ENCODE measurements at places on chromosomes 3 and 15.
A peak's percentile ranks its signal among the peaks of the same experiment; 100 is the strongest.

GRCh38 chr3:124777762-124778470 is 47.7 kb downstream of the UMPS start:
- DNase-seq = no peak

- DNase-seq = no peak
Measured at GRCh38 chr15:36970522-36970921, 129.8 kb downstream of the MEIS2 start.

GRCh38 chr3:119700269-119700919 is 2.4 kb upstream of the CFAP91 start:
- peak; percentile 60 for DNase-seq

DNA sequence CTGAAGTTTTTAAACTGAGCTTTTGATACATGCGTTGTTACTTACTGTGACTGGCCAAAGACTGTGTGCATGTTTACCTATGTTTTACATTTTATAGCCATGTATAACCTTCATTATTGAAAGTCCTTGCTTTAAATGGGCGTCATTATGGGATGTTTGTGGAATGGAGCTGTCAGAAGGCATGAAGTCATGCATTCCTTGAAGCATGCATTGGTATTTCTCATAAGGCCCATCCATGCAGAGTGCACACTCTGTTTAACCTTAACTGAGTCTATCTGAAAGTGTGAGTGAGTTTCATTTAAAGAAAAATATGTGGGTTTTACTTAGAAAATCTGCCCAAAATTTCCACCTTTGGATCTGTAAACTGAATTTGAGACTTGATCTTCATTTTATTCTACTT is 51.1 kb downstream of the PSMD6 start:
- DNase-seq = no peak

- no peak for DNase-seq
Measured at GRCh38 chr3:134002306-134002705, 27.4 kb downstream of the SLCO2A1 start.

GRCh38 chr3:89964347-89964746 is 856.9 kb downstream of the EPHA3 start:
- DNase-seq = no peak

- no peak for DNase-seq
Measured at GRCh38 chr3:55160241-55160983, 232.6 kb upstream of the LRTM1 start.

DNA sequence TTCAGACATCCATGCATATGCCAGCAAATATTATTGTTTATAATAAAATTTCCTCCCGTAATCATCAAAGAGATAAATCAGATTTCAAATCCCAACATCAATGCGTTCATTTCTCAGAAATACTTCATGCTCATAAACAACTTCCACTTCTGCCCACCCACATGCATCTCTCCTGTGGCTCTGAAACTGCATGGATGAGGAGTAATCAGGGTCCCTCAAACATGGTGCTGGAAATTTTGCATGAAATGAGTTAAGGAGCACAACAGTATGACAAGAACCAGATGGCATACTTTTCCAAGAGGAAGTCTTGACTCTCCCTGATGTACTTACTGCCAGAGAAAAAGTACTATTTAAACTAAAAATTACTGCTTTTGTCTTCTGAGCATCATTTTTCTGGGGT is 26.9 kb upstream of the MFSD1 start:
- DNase-seq = no peak

DNA sequence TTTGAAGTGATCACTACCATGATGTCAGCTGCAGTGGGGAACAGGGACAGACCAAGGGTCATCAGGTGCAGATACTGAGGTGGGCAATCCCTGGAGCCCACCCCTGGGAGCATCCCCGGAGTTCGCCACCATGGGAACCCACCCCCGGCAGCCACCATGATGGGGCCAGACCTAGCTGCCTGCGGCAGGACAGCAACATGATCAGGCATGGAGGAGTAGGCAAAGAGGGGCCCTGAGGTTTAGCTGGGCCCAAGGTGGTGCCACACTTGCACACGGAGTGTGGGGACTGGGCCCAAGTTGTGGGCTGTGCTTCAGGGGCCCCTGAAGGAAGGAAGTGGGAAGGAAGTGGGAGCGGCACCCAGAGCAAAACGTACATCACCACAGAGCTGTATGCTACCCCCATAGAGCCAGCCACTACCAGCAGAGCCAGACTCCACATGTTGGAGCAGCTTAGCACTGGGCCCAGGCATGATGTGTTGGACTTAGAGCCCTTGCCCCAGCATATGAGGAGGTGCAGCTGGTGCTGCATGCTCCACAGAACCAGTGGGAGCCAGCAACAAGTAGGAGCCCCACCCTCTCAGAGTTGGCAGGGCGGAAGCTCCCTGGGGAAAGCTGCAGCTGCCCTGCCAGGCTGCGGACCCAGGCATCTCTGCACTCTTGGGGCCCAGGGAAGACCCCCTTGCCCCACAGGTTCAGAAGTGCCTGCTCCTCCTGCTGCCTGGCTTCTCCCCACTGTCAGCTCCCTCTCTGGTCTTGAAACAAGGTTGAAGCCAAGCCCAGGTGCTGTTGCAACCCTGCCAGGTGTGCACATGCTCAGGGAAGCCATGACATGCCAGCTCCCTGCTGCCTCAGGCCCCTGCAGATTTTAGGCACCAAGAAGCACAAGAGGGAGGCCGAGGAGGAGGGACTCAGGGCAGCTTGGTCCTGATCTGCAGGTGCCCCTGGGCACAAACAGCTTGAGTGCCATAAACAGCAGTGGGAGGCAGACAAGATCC is 515.3 kb downstream of the ZBBX start:
- no peak for DNase-seq

DNA sequence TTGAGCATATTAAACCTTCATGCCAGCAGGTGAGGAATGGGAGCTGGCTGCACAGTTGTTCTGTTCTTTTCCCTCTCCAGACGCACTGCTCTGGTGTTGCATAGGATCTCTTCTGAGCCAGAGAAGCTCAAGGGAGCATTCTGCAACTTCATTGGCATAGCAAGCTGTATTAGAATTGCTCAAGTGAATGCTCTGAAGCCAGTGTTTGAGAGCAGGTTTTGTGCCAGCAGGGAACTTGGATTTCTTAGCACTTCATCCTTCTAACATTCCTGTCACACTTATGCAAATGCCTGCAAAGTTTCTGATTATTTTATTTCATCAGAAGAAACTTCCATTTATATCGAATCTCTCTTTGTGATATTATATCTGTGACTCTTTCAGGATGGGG is 366.6 kb downstream of the AGBL1 start:
- DNase-seq = no peak

GRCh38 chr15:81097890-81098280 is 36.2 kb upstream of the CFAP161 start:
- no peak for DNase-seq

GRCh38 chr3:39021029-39021428 is 30.7 kb downstream of the SCN11A start:
- DNase-seq = no peak

DNA sequence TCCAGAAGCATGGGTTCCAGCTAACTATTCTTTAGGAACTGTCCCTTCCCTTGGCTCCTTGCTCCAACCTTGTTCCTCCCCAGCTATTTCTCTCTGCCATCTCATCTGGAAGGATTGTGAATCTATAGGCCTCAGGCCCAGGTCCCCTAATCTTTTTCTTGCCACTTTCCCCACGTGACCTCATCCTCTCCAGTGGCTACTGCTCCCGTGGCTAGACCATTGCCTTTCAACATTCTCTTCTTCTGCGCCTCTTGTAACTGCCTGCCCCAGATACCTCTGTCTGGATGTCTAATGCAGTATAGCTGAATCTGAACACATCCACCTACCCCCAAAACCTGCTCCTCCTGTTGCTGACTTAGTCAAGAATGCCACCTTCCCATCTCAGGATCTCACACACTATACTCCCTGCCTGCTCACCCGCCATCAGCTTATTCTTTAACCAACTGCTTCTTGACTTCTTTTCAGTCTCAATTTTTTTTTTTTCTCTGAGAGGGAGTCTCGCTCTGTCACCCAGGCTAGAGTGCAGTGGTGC is 5.2 kb downstream of the GPX1 start:
- DNase-seq = no peak

DNA sequence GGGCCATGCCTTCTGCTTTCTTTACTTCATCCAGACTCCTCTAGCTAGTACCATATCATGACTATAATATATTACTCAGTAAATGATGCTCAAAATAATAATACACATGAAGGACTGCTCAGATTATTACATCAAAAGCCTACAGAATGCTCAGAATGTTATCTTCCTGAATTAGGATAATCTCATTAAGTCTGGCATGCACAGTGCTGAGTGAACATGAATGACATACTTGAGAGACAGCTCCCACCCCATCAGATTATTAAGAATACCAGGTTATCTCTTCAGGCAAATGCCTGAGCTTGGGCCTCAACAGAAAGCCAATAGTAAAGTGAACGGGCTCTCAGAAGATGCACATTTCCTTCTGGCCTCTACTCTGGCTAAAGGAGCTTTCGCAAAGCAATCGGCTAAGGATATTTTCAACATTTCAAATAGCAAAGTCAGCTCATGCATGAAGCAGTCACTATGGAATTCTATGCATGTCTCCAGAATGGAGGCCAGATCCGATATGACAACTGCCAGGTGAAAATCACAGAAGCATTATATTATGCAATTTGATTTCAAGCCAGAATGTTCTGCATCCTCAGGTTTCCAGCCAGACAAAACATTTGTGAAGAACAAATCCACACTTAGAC is 122.6 kb downstream of the KCNMB2 start:
- DNase-seq = no peak

GRCh38 chr15:28921919-28922706 is 36.3 kb downstream of the APBA2 start:
- DNase-seq = no peak

DNA sequence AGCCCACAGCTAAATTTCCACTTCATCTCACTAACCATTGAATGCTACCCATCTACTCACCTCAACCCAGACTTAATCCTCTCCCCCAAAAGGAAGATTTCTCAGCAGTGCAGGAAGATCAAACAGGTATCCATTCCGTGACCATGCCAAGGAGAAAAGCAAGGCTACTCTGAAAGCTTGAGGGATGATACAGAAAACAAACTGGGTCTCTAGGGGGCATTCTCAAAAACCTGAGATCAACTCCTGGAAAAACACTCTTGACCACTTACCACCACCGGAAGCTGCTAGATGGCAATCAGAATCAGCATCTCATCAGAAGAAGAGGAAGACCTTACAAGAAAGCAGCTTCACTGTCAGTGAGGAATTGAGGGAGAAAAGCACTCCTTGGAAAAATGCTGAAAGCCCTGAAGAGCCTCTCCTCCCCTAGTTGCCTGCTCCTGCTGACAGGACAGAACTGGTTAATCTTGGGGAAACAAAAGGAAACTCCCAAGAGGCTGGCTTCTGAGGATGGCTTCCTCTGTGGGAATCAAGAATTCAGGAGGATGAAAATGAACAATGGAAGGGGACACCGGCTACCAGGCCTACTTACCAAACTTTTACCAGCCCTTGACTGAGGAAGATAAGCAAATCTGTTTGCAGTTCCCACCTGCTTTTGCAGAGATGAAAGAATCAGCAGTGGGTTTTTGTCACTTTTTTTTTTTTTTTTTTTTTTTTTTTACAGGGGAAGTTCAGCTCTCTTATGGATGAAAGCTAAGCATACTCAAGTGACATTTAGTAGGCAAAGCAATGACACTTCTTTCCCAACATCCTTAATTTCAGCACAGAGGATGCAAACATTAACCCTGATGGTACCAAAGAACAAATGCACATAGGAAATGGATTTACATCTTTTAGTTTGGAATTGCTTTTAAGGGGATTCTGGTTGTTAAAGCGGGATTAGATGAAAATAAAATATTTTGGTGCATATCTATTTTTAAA is at the start of gene ATP8B4:
TSS of gene ATP8B4 (minus strand) at position 171 of the 978 bp plus-strand sequence. CDS start 12,267 bp downstream, outside the sequence.
- DNase-seq = no peak

GRCh38 chr3:16253601-16254000 is 11.1 kb downstream of the DPH3 start:
- DNase-seq = no peak

- DNase-seq = no peak
Measured at GRCh38 chr15:72579814-72580213, 74.7 kb upstream of the GOLGA6B start.

- peak; percentile 71 for DNase-seq
Measured at GRCh38 chr3:104564045-104564643, 802.6 kb upstream of the ALCAM start.

DNA sequence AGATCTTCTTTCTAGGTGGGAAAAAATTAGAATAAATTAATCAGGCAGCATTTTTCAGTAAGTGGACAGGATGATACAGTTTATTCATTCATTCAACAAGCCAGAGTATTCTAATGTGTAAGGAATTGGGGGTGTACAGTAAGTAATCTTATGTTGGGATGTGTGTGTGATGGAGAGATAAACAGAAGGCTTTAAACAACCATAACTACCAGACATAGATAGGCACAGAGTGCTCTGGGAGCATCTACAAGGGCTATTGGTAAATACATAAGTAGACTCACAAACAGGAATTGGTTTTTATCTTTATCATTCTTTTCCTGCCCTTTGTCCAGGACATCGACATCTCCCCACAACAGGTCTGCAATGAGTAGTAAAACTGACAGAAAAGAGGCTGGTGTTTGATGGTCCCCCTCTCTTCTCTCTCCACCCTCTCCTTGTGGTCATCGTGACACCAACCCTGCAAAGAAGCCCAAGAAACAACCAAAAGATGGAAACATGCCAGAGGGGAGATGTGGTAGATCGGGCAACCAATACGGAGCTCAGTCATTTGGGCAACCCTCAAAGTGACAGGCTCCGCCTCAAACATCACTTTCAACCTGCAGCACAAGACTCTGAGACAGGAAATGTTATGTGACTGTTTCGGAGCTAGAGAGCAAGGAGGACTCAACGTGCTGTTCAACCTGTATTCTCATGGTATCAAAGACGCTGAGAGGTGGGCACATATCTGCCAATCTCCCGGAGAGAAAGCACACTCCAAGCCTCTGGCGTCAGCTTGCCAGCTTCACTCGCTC is 28.7 kb upstream of the B3GNT5 start:
- DNase-seq = peak; percentile 32

DNA sequence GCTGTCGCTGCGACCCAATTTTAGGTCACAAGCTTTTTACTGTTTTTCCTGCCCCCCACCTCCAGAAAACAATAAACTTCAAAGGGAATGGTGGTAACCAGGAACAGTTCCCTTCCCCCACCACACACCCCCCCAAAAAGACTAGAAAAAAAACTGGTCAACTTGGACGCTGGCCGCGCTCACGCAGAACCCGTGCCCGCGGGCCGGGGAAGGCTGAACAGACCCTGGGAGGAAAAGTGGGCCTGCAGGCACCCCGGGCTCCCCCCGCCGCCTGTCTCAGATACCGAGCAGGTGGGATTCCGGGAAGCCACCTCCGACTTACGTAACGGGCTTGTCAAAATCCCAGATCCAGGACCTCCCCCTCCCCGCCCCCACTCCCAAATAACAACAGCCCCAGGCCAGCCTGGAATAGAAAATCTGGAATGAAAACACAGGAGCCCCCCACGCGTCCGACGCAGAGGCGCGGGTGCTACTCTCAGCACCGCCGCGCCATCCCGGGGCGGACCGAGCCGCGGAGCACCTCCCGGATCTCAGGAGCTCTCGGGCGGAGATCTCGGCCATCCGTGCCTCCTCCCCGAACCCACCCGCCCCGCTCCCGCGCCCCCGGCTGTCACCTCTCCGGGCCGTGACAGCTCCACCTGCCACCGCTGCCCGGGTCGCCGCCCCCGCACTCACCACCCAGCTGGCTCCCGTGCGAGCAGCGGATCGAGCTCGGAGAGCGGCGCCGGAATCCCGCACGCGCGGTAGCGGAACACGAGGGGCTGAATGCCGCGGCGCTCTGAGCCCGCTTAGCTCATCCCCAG is 557 bp downstream of the DENND4A start:
- peak; percentile 44 for DNase-seq

GRCh38 chr3:185807445-185808068 is 17.3 kb downstream of the IGF2BP2 start:
- no peak for DNase-seq
